ENCODE measurements at places on chromosomes 12 and 14.

DNA sequence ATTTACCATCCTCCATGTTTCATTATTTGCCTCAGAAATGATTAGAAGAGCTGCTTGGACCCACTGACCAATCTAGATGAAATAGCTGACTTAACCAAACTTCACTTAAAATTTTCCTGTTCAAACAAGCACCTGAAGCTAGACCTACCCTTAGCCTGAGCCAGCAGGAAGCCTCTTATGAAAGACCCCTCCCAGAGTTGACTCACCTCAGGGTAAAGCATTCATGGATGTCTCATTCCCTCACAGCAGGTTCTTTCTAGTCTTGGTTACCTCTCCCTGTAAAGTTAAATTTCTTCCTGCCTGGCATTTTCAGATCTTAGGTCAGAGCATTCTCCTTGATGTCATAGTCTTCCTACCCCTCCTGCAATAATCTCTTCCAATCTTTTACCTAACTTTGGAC lies 1209.8 kb downstream of the FLRT2 start:
- DNase-seq: no peak

DNA sequence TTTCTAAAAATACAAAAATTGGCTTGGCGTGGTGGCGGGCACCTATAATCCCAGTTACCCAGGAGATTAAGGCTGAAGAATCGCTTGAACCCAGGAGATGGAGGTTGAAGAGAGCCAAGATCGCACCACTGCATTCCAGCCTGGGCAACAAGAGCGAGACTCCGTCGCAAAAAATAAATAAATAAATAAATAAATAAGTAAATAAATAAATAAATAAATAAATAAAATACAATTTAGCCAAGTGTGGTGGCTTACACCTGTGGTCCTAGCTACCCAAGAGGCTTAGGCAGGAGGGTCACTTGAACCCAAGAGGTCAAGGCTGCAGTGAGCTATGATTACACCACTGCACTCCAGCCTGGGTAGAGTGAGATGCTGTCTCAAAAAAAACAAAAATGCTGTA lies 26.5 kb upstream of the SPTSSA start:
- DNase-seq: no peak

- DNase-seq: no peak
Observed at GRCh38 chr12:105212438-105212837, 23.5 kb downstream of the APPL2 start.

DNA sequence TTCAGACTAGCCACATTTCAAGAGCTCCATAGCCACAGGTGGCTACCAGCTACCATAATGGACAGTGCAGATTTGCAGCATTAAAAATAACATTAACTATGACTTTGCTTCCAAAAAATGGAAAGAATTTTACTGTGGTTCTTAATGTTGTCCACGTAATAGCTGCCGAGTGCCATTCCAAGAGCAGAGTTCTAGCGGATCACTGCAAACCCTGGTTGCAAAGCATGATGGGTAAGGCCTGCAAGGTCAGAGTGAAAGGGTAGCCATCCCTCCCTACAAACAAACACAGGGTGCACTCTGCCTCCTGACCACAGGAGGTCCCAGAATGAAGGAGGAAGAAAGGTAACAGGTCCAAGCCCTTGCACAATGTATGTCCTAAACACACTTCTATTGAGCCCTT lies 157.6 kb downstream of the DPF3 start:
- DNase-seq: peak; percentile 60

DNA sequence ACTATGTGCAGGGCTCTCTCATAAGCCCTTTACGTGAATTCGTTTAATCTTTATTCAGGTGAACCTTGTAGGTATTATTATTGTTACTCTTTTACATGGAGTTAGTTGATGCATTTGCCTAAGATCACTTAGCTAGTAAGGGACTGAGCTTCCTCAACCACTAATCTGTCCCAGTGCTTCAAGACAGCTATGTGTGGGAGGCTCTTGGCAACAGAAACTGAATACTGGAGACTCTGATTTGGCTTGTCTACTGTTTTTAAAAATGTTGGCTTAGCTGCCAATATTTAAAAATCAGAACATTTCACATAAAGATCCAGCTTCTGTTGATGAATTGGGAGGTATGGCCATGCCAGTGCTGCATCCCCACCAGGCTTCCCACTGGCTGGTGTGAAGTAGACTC lies 6.8 kb downstream of the KNTC1 start:
- no peak for DNase-seq

- no peak for DNase-seq
Observed at GRCh38 chr12:48192861-48193260, 9.4 kb downstream of the CCDC184 start.

- no peak for DNase-seq
Observed at GRCh38 chr12:6688543-6688998, 604 bp downstream of the ZNF384 start.

GRCh38 chr14:85057221-85057620 lies 472.7 kb upstream of the FLRT2 start:
- DNase-seq: no peak

GRCh38 chr12:13233830-13234641 lies 37.5 kb downstream of the EMP1 start:
- no peak for DNase-seq

DNA sequence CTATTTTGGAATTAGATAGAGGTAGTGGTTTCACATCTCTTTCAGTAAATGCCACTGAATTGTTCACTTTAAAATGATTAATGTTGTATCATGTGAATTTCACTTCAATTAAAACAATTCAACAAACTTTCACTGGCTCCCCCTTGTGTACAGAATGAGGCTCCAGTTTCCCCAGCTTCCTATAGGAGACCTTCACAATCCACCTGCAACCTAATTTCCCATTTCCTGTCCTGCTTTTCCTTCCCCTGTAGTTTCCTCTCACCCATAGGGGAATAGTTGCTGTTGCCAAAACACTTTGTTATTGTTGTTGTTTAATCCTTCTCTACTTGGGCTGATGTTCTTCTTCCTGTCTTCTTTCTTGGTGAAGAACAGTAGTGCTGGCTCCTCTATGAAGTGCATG lies 59.8 kb downstream of the NPAS3 start:
- no peak for DNase-seq

DNA sequence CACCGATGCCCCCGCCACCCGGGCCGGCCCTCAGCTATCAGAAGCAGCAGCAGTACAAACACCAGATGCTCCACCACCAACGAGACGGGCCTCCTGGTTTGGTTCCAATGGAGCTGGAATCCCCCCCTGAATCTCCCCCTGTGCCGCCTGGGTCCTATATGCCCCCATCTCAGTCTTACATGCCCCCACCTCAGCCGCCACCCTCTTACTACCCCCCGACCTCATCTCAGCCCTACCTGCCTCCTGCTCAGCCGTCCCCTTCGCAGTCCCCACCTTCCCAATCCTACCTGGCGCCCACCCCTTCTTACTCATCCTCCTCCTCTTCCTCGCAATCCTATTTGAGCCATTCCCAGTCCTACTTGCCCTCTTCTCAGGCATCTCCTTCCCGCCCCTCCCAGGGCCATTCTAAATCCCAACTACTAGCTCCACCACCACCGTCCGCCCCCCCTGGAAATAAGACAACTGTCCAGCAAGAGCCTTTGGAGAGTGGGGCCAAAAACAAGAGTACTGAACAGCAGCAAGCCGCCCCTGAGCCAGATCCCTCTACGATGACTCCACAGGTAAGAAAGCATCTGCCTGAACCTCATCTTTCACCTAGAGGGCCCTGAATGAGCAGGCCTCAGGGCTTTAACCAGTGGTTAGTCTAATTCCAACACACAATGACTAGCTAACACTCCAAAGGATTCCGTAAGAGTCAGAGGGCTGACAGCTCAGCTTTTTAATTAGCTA lies 851 bp downstream of the YLPM1 start:
- DNase-seq: no peak

DNA sequence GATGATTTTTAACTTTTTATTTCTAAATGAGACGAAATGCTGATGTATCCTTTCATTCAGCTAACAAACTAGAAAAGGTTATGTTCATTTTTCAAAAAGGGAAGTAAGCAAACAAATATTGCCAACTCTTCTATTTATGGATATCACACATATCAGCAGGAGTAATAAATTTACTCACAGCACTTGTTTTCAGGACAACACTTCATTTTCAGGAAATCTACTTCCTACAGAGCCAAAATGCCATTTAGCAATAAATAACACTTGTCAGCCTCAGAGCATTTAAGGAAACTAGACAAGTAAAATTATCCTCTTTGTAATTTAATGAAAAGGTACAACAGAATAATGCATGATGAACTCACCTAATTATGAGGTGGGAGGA lies 139.6 kb downstream of the HMGA2 start:
- DNase-seq: no peak

DNA sequence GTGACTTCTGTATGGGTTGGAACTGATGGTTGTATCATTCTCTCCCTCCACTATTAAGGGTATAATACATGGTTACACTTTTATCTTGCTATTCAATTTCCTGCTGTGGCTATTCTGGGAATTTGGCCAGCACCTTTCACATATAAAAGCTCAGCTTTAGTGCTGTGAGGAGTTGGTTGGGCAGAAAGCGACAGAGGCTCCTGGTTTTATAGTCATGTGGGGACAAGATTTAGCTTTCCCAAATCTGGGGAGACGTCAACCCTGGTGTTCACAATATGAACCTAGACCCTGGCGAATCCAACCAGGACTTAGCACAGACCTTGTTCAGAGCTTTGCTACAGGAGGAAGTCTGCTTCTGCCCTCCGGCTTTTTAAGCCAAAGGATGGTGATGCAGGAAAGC lies 36.5 kb downstream of the FOS start:
- DNase-seq: no peak

- DNase-seq: no peak
Observed at GRCh38 chr12:48572326-48572725, 2.5 kb upstream of the LALBA start.

- DNase-seq: no peak
Observed at GRCh38 chr14:89175881-89176799, 240.9 kb downstream of the FOXN3 start.

- no peak for DNase-seq
Observed at GRCh38 chr14:55340482-55340881, 69.3 kb downstream of the FBXO34 start.

- DNase-seq: no peak
Observed at GRCh38 chr12:6871052-6871957, 1.8 kb downstream of the SPSB2 start.

- no peak for DNase-seq
Observed at GRCh38 chr14:104941508-104942365, 17.1 kb downstream of the PLD4 start.

DNA sequence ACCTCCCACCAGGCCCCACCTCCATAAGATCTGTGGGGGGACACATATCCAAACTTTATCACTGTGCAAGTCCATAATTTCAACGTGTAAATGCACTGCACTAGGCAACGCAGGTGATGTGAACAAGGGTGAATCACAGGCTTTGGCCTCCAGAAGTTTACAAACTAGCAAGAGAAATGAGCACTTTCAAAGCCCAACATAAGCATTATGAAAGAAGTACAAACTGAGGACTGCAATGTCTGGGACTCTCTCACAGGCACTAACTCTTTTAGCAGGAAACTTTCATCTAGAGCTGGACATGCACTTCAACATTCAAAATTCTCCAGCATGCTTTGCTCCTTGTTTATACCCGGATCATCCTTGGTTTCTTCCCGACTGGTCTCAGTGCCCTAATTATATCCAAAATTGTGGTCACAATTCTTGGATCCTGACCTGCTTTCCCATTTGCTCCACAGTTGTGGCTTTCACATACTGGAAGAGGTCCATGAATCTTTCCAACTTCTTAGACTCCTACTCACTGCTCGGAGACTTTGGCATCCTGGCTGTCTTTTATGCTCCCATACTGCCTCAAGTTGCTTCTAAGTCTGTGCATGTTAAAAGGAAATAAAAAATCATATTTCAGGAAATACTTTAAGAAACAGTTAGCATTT lies 44.9 kb upstream of the STRAP start:
- DNase-seq: no peak

- DNase-seq: no peak
Observed at GRCh38 chr14:52926953-52927352, 23.9 kb downstream of the FERMT2 start.

DNA sequence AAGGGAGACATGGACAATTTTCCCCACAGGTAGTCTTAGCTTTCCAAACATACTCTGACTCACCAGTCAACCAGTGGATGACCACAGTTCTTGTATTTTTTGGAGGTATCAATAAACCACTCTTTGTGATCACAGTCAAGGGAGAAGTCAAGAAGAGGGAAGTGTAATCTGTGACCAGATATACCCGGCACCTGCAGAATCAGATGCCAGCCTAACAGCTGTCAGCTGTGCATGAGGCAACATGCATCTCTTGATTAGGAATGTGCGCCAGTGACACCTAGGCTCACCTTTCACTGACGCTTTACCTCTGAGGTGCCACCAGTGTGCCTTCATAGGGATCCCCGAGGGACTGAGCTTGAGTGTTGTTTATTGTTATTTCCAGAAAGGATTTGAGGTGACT lies 20.0 kb downstream of the PROX2 start:
- DNase-seq: no peak

- DNase-seq: no peak
Observed at GRCh38 chr14:53180272-53181221, 27.4 kb upstream of the DDHD1 start.

DNA sequence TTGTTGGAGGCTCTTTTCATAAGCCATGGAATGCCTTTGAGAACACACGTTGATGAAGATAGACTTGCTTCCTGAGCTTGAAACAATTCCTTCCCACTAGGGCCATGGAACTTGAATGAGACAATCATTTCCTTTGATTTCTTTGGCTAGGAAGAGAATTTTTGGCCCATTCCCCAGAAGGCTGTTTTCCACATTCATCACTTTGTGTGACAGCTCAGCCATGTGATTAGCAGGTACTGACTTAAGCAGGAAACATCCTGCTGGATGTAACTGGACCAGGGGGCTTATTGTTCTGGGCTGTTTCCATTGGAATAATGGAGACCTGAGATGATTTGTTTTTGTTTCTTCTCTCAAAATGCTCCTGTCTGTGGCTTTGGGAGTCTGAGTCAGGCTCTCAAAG lies 469.8 kb upstream of the SEL1L start:
- no peak for DNase-seq

DNA sequence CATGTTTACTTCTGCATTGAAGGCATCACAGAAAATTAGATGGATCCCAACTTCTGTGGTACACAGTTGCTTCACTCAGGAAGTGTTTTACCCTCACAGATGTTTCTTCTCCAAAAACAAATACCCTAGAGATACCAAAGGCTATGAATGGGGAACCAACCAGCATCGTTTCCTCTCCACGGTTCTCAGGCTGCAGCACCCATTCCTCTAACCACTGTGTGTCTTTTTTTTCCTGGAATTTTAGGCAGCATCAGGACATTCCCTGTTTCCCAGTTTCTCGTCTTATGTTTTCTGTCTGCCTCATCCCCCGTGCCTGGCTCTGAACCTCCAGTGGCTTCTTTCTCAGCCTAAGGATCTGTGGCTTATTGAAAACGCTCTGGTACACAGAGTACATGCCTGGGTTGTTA lies 72.0 kb upstream of the TBX5 start:
- no peak for DNase-seq

- DNase-seq: no peak
Observed at GRCh38 chr14:105096206-105096875, 31.1 kb upstream of the GPR132 start.

GRCh38 chr12:73612551-73612950 lies 925.1 kb upstream of the ATXN7L3B start:
- DNase-seq: no peak

GRCh38 chr12:111368291-111368787 lies 556 bp downstream of the PHETA1 start:
- no peak for DNase-seq
